ENCODE measurements at places on chromosomes 2 and 18. TPM values are rescaled to one million over a fixed set of nuclear protein-coding genes. Genes with fewer than 3 reads are reported as not detected.
A peak's percentile ranks its signal among the peaks of the same experiment; 100 is the strongest.

The RBM45 gene
- 16.6 TPM for total RNA-seq

DNA sequence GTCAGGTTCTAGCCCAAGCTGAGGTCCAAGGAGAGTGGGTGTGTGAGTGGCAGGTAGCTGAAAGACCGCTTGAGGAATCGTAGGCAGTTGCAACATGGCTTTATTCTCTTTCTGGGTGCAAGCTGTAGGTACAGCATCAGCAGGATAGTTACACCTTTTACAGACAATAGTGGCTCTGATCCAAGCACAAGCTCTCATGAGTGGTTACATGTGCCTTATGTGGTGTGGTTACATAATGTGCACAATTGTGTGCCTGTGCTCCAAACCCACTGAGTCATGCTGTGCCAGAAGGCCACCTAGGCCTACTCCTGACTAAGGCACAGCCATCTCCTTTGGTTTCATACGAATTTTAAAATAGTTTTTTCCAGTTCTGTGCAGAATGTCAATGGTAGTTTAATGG lies 227.6 kb downstream of the SATB2 start:
- H3K4me3 ChIP-seq, result no peak overlapping the region
- H3K4me1 ChIP-seq, result no peaks in the 10 kb centered on the region
- H3K36me3 ChIP-seq, result no peaks in the 10 kb centered on the region

GRCh38 chr2:30627151-30627550 lies 180.1 kb downstream of the CAPN13 start:
- H3K4me3 ChIP-seq, result no peak overlapping the region
- H3K36me3 ChIP-seq, result no peaks in the 10 kb centered on the region
- DNase-seq, result no peak
- peaks cover 29% of the 10 kb centered on the region for H3K4me1 ChIP-seq
- no peak overlapping the region for H3K27ac ChIP-seq

- no peak overlapping the region for H3K27ac ChIP-seq
- H3K4me3 ChIP-seq, result no peak overlapping the region
- H3K36me3 ChIP-seq, result peaks cover 7% of the 10 kb centered on the region
- H3K27me3 ChIP-seq, result no peaks in the 10 kb centered on the region
- DNase-seq, result peak; percentile 10
Observed at GRCh38 chr2:72994991-72995380, 76.5 kb downstream of the SFXN5 start.

The HOXD1 gene
- not detected for total RNA-seq

The HAAO gene
- total RNA-seq, result 0.80 TPM

DNA sequence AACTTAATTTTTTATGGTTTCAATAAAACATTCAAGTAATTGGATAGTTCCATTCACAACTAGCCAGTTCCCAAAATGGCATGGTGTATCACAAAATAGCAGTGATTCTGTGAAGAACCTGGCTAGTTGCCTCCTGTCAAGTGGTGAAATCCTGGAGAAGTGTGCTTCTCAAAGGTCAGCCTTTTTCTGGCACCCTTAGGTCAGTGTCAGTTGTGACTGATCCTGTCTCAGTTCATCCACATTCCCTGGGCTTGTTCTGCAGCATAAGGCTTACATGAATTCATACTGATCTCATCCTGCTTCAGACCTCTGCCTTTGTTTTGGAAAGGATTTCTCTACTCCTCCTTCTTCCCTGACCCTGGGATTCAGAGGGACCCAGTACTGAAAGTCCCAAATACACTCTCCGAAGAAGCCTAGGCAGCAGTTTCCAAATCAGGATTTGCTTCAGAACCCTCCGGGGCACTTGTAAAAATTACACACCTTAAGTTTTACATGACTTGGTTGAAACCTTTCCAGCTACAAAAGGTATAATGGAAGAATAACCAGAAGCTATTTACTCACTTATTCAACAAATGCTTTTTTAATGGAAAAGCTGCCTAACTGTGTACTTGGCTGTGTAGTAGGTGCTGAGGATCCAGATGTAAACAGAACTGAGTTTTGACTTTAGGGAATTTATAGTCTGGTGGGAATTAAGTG lies 11.0 kb downstream of the MAP3K20 start:
- H3K4me3 ChIP-seq, result no peak overlapping the region
- H3K27me3 ChIP-seq, result peaks cover 2% of the 10 kb centered on the region
- H3K4me1 ChIP-seq, result no peaks in the 10 kb centered on the region

Measured in naive thymus-derived CD8-positive, alpha-beta T cell (primary cell).